ENCODE measurements at places on chromosomes 12 and 14. TPM values are rescaled to one million over a fixed set of nuclear protein-coding genes. Genes with fewer than 3 reads are reported as not detected.

DNA sequence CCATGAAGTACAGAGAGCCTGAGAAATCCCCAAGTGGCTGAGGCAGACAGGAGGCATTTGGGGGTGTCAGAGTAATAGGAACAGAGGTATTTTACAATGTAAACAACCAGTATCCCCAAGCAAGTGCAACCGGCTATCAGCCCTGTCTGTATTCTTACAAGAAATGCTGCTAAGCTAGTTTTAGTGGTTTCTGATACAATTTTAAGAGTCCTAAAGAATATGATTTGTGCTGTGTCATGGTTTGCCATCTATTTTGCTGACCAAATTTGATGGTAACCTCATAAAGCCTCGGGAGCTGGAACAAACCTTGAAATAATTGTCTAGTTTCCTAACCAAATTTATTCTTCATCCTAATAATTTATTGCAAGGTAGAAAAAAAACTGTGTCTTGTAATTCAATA is 46.7 kb upstream of the EGLN3 start:
- DNase-seq: no peak

The MFAP5 gene
- polyA plus RNA-seq: 1.2 TPM

GRCh38 chr12:95548056-95548538 is 3.2 kb downstream of the USP44 start:
- DNase-seq: peak; percentile 68

- DNase-seq: no peak
Measured at GRCh38 chr14:101360054-101360911, 201.0 kb upstream of the DIO3 start.

GRCh38 chr14:73428353-73428824 is 30.0 kb downstream of the NUMB start:
- no peak for DNase-seq

The KRT72 gene
- polyA plus RNA-seq: not detected

GRCh38 chr14:65222440-65222858 is 120.1 kb upstream of the MAX start:
- peak; percentile 84 for DNase-seq

The ALX1 gene
- polyA plus RNA-seq: 1.1 TPM

DNA sequence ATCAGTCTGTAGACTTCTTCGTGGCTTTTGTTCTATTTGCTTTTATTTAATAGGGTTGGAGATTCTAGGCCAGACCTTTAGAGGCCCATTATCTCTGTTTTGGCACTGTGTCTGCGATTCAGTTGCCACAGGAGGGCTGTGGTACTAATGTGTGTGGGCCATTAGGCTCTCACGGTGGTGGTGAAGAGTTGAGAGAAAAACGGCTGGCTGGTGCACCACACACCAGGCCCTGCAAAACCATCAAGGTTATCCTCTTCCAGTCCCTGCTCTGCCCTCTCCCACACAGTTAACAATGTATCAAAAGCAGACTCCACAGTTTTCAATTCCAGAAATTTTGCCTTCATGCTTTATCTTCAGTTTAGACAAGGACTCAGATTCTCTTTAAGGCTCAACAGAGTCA is 97.7 kb downstream of the MYF5 start:
- DNase-seq: no peak

- DNase-seq: peak; percentile 81
Measured at GRCh38 chr12:104049903-104050356, at the start of gene GLT8D2. Gene GLT8D2, minus strand, starts transcription at chr12:104050187. Its CDS starts 30,539 bp downstream, at chr12:104019648.

DNA sequence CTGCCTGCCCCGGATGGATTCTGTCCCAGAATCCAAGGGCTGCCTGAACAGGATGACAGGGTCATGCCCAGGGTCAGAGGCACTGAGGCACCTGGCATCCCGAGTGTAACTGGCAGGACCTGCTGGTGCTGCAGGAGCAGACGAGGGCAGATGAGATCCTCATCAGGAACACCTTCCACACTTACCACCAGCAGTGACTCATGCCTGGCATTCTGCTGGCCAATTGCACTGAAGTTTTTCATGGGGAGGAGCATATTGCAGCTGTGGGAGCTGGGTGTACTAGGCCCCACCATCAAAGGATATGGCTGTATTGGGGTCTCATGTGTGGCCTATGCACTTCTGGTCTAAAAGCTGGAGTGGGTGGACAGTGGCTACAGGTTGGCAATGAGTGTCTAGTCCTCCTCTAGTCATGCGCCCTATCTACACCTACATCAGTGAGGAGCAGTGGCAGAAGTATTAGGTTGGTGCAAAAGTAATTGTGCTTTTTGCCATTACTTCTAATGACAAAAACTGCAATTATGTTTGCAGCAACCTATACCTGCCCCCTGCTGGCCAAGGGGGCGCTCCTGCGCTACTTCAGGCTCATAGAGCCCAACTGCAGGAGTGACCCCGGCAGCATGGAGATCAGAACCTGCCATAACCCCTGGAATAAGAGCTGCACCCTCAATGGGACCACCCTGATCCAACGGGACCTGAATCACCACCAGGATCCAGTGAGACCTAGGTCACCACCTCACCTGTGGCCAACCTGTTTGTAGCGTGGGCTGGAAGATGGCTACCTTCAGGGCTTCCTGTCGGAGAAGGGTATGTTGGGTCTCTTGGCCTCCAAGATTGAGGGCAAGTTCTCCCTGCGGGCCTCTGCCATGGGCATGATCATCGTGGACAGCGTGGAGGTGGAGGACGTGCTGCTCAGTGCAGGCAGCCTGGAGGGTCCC is 8.0 kb upstream of the C12orf42 start:
- peak; percentile 74 for DNase-seq

The FGD6 gene
- 12.9 TPM for polyA plus RNA-seq

The BCDIN3D gene
- polyA plus RNA-seq: 1.4 TPM

DNA sequence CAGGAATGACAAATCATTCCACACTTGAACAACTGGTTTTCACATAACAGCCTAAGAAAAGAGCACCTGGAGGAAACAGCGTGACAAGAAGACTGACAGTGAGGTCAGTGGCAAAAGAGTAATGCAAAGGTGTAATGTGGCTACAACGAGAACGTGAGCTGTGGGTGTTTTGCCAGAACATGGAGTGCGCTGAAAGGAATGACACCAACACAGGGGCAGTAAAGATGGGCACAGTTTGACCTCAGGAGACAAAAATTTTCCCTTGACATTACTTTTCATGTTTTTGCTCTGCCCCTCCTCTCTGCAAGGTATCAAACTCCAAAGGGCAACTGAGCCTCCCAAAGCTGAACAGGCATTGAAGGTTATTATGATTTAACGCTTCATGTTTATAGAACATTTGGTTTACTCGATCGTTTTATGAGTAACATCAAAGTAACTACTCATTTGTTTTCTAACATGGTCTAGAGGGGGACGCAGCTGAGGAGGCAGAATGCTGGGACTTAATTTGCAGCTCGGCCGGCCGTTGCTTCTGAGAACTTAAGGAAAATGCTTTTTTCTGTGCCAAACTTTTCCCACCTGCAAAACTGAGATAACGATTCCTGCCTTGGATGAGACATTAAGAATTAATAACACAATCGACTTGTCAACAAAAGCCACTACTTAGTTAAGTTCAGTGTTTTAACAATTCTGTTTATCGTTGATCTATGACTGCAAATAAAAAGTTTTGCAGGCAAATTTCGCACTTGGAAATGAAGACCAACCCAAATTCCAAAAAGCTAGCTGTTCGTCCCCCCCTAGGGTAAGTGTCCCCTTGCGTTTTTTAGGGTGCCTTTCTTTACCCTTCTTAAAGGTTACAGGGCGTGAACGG is 954 bp downstream of the HAUS4 start:
- no peak for DNase-seq

The CCDC85C gene
- polyA plus RNA-seq: 4.5 TPM

DNA sequence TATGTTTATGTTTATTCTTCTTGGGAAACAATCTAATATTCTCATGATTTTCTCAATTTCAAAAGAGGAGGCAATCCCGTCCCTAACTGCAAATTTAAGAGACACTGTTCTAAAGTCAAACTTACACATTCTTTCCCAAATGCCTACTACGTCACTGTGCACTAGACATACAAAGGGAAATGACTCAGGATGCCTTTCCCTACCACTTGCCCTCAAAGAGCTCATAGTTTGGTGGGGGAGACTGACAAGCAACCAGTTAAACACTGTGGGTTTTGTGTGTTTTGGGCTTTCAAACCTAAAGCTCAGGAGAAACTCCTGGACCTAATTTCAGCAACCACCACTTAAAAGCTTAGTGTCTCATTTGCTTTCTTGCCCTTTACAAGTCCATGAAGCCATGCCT is 58.4 kb downstream of the ATP2B1 start:
- DNase-seq: no peak

- DNase-seq: no peak
Measured at GRCh38 chr14:101470266-101470665, 91.0 kb upstream of the DIO3 start.

The CMKLR1 gene
- polyA plus RNA-seq: 0.71 TPM

DNA sequence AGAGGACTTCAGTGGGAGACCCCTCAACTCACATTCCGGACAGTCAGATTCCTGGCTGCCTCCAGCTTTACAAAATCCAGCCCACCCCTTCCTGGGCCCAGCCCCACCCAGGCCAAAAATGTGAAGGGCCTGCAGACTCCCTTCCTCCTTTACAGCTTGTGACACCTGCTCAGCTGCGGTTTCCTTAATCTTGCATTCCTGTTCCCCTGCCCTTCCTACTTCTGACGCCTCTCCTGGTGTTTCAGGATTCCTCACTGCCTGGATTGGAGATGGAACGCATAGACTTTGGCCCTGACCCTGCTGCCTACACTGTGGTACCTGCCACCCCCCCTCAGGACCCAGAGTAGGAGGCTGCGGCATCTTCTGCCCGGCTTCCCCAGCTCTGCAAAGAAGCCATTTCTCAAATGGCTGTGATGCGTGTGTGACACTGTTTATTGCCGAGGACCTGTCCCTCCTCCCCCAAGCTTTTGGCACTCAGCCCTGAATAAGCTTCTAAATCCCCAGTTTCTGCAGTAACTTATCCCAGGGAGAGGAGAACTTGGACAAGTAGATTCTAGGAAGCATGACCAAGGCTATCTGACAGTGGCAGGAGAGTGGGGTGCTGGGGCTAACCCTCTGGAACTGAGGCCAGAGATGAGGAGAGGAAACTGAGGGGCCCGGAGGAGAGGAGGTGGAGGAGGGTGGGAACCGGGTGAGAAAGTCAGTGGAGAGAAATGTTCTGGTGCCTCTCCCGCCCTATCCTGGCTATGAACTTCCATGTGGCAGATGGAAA is 24.9 kb upstream of the BCDIN3D start:
- DNase-seq: no peak

DNA sequence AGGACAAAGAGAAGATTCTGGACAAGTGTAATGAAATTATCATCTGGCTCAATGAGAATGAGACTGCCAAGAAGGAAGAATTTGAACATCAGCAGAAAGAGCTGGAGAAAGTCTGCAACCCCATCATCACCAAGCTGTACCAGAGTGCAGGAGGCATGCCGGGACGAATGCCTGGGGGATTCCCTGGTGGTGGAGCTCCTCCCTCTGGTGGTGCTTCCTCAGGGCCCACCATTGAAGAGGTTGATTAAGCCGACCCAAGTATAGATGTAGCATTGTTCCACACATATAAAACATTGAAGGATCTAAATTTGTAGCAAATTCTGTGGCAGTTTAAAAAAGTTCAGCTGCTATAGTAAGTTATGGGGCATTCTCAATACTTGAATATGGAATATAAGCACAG is 174.3 kb upstream of the CCND2 start:
- DNase-seq: peak; percentile 32

The NDRG2 gene
- 8.8 TPM for polyA plus RNA-seq

DNA sequence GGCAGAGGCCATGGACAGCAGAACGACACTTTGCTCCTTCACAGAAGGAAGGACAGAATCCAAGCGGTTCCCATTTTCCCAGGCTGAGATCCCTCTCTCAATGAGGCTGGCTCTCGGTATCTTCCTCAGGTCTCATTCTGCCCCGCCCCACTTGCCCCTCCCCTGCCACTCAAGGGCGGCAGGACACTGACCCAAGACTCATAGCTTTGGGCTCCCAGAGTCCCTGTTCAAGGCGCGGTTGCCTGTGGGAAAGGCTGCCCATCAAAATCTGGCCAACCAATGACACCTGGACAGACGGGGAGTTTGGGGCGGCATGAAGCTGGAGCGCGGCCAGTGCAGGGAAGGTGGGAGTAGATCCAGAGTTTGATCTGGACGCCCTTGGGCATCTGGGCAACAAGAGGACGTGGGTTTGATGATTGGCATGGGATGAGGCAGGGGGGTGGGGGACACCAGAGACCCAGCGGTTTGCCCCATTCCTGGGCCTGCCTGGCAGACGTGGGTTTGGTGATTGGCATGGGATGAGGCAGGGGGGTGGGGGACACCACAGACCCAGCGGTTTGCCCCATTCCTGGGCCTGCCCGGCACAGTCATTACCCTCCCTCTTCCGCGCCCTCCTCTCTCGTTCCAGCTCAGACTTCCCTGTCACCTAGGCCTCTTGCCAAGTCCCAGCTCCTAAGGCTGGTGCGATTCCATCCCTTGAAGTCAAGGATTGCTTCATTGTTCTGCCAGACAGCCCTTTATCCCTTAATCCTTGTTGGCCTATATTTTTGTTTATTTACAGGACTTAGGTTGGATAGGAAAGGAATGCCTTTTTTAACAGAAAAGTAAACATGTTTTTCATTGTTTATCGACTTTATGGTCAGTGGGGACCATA is 92.1 kb downstream of the NINJ2 start:
- peak; percentile 80 for DNase-seq

GRCh38 chr14:31118892-31119291 is 88.7 kb downstream of the HECTD1 start:
- no peak for DNase-seq

GRCh38 chr12:106417926-106418910 is 60.7 kb downstream of the POLR3B start:
- DNase-seq: no peak

DNA sequence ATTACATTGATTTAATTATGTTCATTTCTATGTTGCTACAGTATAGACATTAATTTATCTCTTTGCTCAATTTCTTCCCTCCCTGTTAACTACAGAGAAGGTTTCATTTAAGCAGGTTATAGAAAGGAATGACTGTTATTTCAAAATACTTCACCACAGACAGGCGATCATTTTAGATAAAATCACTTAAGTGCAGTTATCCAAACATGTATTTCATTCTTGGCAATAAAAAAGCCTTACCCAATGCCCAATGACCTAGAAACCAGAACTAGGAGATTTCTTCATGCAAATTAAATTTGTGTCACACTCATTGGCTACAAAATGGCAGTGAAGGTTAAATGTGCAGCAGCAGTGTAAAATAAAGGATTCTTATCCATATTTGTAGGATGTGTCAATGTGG is 266.4 kb downstream of the KCNH5 start:
- no peak for DNase-seq

GRCh38 chr14:105490572-105491365 is at the start of gene TEDC1:
Gene TEDC1, plus strand, starts transcription at chr14:105491246. Its CDS starts 130 bp downstream, at chr14:105491376.
- DNase-seq: peak; percentile 99

DNA sequence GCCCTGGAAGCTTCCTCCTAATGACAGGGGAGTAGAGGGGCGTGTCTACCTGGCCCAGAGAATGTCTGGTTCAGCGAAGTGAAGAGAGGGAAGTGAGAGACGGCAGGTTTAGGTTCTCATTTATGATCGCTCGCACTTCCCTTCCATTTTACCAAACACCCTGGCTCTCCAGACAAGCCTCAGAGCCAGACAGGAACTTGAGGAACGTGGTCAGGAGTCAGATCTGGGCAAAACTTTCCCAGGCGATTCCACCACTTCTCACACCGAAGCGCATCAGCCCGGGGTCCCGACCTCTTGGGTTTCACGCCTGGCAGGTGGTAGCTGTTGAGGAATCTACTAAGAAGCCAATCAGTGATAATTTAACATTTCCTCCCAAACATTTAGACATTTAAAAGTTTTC is 21.3 kb downstream of the ACTN1 start:
- DNase-seq: no peak
